A549 treated with RU486 at 1 μM for 4 hours (cell line): ENCODE measurements at places on chromosomes 12 and 14. TPM values are rescaled to one million over a fixed set of nuclear protein-coding genes. Genes with fewer than 3 reads are reported as not detected.

RNF34 gene
- total RNA-seq, result 34.0 to 39.0 TPM (median 37.0 TPM) in 5 replicates

PPM1H gene
- total RNA-seq, result 6.9 to 8.8 TPM (median 7.2 TPM) in 5 replicates

CCDC197 gene
- not detected in 5 replicates for total RNA-seq

GALNT16 gene
- 2.2 to 4.3 TPM (median 3.8 TPM) in 5 replicates for total RNA-seq

SDS gene
- total RNA-seq, result 0.16 to 1.0 TPM (median 0.59 TPM) in 5 replicates

KRT74 gene
- not detected in 5 replicates for total RNA-seq

TCP11L2 gene
- total RNA-seq, result 2.3 to 4.8 TPM (median 2.5 TPM) in 5 replicates

CIROP gene
- not detected in 5 replicates for total RNA-seq

JDP2 gene
- 17.2 to 28.4 TPM (median 27.7 TPM) in 5 replicates for total RNA-seq

RPS6KL1 gene
- total RNA-seq, result 0.16 to 0.68 TPM (median 0.38 TPM) in 5 replicates
